ENCODE measurements at places on chromosomes 7 and 10.

DNA sequence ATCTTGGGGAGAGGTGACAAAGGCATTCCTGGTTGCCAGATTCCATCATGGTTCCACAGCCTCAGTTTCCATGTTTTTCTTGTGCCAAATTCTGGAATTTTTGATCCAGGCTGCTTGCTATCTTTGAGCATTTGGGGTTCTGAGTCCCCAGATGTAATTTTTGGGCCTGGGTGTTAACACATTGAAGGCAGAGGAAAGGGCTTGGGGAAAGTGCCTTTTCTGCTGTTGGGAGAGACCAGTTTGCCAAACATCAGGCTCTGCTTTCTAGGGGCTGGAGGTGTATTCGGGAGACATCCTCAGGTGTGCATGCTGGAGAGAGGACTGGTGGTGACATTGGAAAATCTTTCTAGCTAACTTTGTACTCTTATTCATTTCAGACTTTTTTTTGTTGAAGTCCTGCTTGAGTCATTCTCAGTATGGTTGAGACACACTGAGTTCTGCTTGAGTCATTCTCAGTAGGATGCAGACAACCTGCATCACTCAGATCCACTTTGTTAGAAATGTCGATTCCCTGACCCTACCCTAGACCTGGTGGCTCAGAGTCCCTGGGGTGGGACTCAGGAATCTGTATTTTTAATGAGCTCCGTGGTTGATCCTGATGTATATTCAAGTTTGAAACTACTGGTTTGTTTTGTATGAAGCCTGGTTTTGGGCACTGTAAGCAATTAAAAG is 101.0 kb downstream of the LRMDA start:
- no peak for DNase-seq

- no peak for DNase-seq
Observed at GRCh38 chr7:7671361-7671760, 30.8 kb downstream of the UMAD1 start.

- no peak for DNase-seq
Observed at GRCh38 chr10:78851647-78852046, 217.1 kb upstream of the ZMIZ1 start.

DNA sequence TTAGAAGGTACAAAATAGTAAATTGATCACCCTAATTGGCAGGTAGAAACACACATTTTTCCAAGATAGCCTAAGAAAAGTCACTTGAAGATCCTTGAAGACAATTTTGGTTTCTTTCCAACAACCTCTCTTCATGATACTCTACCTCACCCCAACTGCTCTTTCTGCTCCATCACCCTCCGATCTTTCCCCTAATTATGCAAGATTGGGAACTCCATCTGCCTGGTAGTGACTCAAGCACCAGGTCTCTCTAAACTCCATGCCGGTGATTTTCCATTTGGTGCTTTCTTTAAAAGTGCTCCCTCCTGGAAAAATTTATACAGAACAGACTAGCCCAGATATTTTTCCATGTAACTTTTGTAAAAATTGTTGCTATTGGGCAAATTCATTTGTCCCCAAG is 1.1 kb upstream of the AKR1B1 start:
- no peak for DNase-seq

DNA sequence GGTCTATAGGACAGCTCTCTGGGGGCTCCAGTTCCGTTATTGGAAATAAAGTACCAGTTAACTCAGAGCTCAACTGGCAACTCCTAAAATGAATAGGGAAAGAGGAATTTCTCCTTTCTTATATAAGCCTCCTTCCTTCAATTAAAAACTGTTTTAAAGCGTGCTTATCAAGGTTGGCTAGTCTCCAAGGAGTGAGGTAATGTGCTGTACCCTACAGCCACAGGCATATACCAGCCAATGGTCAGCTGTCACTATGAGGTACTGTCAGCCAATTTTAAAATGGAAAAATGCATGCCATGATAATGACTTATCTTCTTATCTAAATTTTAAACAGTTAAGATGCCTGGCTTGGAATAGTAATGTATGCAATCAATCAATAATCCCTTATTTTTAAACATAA is 76.2 kb downstream of the PLCE1 start:
- DNase-seq = no peak

DNA sequence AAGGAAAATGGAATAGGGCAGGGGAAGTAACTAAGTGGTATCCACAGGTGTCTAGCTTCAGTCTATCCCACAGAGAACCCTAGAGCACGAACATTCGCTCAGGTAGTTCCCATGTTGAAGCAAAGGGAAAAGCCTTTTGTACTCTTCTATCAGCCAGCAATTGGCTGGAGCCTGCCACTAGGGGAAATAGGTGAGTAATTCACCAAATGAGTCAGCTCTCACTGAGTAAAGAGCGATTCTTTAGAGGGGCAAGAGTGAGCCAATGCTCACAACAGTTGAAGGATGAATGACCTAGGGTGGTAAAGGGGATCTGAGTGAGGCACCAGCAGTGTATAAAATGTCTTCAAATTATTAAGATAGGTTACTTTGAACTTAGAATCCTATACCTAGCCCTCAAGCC is 94.1 kb upstream of the ZNF800 start:
- DNase-seq = no peak

DNA sequence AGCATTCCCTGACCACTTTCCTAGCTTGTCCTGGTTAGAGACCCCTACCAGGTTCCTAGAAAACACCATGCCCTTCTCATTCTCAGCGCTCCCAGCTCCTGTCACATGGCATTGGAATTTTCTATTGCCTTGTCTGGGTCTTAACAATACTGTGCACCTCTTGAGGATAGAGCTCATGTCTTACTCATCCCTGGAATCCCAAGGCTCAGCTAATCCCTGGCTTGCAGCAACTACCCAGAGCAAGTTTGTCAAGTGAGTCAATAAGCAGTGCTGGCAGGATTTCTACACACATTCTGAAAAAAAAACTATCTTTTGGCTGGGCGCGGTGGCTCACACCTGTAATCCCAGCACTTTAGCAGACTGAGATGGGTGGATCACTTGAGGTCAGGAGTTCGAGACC is 11.7 kb upstream of the PRDX3 start:
- no peak for DNase-seq

DNA sequence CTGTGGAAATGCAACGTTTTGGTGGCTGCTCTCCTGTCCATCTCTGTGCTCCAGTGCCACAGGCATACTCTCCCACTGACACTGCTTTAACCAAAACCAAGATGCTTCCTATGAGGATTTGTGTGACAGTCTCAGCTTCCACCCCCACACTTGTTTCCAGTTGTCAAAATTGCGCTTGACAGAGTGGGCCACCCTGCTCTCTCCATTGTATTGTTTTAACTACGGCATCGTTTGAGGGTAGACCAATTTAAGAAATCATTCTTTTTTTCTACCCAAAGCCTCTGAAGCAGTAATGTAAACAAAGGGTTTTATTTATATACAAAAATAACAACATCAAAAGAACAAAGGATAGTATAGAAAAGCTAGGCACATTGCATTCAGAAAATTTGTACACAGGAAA is 178.0 kb downstream of the INHBA start:
- DNase-seq = no peak

GRCh38 chr7:100763556-100764140 is 30.3 kb downstream of the ZAN start:
- DNase-seq = no peak

Data from stimulated activated CD4-positive, alpha-beta T cell treated with anti-CD3 and anti-CD28 coated beads, Interleukin-2, amount 100 ng/mL, for 48 hours (primary cell).